ENCODE measurements at places on chromosomes 1 and 21.

DNA sequence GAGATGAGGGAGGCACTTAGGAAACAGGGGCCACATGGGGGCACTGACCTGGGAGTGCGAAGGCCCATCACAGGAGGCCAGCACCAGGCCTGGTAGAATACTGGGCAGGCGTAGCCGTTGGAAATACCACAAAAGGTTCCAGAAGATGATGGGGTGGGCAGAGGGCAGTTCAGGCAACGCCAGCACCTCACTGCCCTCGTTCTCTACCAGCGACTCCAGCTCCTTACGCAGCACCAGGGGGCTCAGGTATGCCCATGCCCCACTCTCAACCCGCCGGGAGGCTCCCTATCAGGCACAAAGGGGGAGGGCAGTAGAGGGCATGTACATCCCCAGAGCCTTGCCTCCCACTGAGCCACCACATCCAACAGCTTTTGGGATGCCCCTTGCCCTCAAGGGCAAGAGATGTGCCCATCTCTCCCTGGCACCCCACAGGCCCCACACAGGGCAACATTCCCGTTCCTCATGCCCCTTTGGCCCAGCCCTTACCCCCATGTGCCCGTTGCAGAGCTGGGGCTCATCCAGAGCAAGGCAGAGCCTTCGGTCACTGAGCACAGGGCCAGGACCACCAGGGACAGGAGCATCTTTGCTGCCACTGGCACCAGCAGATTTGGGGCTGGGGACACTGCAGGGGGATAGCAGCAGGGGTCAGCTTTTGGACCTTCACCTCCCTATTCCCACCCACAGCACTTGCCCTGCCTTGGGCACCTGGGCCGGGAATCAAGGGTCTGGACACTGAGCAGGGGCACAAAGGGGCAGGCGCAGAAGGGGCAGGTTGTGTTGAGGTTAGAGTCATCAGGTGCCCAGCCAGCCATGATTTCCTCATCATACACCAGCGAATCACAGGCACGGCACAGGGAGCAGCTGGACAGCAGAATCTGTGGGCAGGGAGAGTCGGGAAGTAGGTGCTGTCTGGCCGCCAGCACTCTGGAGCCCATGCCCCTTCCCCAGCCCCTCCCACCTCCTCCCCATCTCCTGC is 9.7 kb upstream of the GATAD2B start:
- DNase-seq = no peak

DNA sequence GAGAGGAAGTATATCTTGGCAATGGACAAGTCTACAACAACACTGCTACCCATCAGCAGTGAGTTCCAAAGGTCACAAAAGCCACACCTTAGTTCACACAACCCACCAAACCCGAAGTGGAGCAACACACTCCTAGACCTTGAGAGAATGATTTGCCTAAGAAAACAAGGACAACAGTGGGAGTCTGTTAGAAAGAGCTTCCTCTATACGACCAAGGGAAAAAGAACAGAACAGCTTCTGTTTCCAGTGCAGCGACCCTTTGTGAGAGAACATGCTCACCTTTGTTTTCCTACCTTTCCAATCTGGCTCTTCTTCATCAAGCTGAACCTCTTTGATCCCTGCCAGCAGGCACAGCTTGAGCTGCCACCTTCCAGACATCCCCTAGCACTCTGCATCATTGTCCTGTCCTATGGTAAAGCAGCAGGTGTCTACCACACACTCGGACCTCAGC is 56.7 kb upstream of the PALMD start:
- no peak for DNase-seq

GRCh38 chr21:45404730-45405270 is at the start of gene COL18A1:
TSS of gene COL18A1 (plus strand) at chr21:45405165. CDS start at chr21:45405231, 66 bp downstream.
- peak; percentile 64 for DNase-seq

DNA sequence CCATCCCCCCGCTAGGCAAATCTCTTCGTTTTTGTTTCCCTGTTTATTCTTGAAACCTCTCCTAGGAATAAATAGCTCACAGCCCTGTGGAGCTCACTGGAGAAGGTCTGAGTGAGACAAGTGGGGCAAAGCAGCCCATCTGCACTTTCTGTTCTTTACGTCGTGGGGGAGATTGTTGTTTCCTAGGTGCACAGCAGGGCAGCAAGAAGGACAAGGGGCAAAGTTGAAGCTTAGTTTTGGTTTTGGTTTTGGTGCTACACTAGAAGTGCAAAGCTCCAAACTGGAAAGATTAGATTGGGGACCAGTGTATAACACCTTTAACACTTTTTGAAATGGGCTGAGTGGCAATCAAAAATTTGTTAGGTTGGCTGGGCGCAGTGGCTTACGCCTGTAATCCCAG is 76.6 kb downstream of the GPR88 start:
- DNase-seq = no peak

DNA sequence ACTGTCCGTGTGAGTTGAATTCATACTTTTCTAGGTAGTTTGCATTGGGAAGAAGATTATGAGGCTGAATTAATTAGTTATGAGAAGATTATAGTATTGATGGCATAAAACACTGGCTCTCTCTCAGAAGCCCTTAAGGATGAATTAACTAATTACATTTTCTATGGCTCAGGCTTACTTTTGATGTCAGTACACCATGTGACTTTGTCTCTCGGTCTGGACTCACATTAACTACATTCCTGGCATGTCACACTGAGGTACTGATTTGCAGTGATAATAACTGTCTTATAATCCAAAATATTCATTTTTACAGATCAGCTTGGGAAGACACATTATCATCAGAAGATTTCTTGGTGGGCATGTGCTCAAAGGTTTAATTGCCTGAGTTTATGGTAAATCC is 362.2 kb downstream of the ZP4 start:
- DNase-seq = no peak

- DNase-seq = no peak
Observed at GRCh38 chr21:44907225-44907965, 13.3 kb downstream of the ITGB2 start.

DNA sequence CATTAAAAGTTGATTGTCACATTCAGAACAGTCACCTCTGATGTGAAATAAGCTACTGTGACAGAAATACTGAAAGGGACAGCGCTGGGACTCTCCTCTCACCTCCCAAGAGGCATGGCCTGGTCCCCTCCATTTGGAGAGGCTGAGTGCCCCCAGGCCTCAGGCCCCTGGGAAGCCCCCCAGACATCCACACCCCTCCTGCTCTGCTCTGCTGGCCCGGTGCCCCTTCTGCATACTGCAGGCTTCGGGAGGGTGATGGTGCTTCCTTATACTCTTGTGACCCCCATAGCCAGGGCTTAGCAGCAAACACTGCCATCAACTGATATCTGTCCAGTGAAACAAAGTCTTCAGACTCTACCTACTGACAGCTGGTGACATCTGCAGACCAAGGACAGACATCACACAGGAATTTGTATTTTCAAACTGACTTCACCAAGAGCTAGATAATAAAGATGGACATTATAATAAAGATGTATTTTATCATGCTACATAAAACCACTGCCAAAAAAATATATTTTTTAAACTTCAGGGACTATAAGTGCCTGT is 36.9 kb downstream of the C2CD2 start:
- no peak for DNase-seq

DNA sequence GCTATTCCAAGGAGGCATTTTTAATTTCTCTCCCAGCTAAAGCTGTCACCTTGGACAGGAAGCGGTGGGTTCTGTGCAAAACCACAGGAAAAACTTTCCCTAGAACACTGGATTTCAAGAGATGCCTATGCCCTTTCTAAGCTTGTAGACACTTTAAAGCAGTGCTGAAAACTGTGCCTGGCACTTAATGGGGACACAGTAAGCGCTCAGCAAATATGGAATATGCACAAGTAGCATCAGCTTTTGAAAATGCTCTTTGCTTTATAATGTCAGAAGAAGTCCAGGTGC is 50.9 kb upstream of the TARBP1 start:
- DNase-seq = no peak

DNA sequence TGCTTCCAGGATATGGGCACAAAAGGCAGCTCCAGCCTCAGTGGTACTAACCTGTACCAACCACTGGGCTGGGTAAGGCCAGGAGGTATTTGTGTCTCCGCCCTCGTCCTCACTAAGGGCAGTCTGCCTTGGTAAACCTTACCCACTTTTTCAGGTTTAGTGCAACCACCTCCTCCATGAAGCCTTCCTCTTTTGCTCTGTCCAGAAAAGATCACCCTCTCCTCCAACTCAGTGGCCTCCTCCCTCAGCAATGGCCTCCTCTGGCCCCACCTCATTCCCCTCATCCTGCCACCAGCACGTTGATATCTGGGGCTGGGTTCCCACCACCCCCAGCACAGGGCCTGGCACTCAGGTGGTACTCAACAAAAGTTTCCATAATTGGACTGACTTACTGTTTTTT is 161.5 kb downstream of the GRIK3 start:
- no peak for DNase-seq

DNA sequence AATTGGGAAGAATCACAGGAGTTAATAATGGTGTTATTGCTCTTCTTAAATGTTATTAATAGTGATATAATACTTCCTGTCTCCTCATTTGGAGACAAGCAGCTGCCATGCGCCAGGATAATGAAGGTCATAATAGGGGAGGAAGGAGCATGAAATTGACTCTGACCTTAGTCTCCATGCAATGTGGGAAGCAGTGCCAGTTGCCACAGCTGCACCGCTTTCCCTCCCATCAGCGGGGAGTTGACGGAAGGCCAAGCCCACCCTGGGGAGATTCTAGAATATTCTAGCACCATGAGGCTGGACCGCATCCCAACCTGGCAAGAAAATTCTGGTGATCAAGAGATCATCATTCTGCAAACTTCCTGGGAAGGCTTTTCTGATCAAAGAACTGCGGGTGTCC is 11.0 kb upstream of the OLIG1 start:
- DNase-seq = no peak

DNA sequence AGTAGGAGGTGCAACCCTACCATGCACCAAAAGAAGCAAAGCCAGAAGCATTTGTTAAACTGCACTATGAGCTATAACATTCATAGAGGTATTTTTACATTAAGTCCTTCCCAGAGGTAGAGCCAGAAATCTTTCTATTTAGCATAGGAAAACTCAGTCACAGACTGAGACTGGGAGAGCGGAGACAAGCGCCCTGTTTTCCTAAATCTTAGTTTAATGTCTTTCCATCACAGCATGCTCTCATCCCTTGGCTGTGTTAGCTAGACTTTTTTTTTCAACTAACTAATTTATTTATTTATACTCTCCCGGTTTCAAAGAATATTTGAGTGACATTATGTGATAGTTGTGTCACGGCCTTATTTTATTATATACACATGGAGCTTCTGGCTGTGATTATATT is 304.1 kb downstream of the LMX1A start:
- DNase-seq = no peak

GRCh38 chr21:41706678-41707077 is 60.2 kb downstream of the RIPK4 start:
- DNase-seq = no peak

DNA sequence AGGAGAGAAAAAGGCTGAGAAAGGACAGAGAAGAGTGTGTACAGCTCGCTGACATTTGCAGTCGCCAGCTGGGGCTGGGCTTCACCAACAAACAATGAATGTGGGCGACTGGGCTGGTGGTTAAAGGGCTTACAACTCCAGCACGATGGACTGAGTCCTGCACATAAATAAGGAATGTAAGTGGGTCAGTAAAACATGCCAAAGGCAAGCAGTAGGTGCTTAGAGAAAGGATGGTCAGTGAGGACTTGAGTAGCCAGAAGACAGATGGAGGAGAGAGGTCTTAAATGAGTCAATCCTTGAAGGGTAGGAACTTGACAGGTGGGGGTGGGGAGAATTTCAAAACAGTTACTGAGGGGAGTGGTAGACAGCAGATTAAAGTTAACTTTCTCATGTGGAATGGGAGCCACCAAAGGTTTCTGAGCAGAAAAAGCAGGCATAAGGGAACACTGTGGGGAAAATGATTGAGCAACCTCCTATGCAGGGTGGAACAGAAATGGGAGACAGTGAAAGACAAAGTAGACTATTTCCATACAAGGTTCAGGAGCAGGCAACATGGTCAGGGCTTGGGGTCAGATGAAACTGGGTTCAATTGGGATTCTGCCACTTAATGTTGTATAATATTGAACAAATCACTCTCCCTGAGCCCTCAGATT is 37.4 kb downstream of the GADD45A start:
- no peak for DNase-seq

GRCh38 chr1:28775121-28775942 is 36.6 kb upstream of the OPRD1 start:
- peak; percentile 92 for DNase-seq

DNA sequence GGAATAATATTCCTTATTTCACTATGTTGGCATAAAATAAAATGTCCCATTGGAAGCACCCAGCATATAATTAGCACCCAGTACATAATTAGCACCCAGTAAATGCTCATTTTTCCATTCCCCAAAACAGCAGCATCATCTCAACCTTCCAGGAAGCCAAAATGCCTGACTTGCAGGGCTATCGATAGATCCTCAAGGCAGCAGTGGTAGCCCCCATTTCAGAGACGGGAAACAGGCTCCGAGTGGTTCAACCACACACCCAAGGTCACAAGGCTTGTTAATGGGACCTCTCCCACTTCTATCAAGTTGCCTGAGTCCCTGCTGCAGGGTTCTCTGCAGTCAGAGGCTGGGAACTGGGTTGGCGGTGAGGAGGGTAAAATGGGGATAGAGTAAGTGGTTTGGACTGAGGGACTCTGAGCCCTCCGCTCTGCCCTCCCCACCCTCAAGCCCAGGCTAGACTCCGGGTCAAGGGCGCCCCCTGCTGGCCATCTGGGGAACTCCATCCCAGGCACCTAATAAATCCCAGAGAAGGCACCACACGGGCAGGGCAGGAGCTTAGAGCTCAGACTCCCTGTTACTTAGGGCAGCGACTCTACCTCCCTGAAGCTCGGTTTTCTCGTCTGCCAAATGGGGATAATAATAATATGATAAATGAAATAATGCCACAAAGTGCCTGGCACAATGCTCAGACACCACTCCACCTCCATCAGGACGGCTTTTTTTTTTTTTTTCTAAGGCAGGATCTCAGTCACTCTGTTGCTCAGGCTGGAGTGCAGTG is 21.9 kb upstream of the LAPTM5 start:
- DNase-seq = peak; percentile 89

DNA sequence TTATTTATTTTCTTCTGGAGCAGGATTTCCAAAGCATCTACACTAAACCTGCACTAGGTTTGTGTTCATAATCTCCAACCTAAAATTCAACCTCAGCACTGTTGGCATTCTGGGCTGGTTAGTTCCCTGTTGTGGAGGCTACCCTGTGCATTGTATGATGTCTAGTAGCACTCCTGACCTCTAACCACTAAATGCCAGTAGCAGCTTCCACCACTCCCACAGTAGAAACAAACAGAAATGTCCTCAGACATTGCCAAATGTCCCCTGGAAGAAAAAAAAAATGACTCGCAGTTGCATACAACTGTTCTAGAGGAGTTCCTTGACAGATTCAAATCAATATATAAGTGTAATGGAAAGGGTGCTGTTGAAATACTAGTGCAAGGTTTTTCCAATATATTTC is 18.9 kb downstream of the GRIK1 start:
- DNase-seq = no peak

- peak; percentile 4 for DNase-seq
Observed at GRCh38 chr21:41161428-41161827, 6.5 kb upstream of the BACE2 start.

- no peak for DNase-seq
Observed at GRCh38 chr1:190663962-190664361, 186.3 kb upstream of the BRINP3 start.

DNA sequence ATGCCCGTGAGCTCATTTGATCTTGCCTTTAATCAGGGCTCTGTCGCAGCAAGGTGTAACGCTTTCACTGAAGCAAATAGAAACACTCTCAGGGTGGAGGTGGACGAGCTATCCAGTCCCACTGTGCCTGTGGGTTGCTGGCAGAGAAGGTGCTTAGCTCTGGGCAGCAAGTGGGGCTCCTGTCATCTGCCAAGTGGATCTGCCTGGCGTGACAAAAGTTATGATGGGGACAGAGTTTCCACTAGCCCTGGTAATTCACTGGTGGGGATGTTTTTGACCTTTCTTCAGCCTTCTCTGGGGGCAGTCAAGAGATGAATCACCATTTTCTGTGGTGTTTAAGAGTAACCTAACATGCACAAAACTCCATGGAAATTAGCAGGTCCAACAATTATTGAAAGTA is 71.3 kb upstream of the EDEM3 start:
- no peak for DNase-seq

Data from lower lobe of right lung (tissue), 2 donors.